NCI-H1092 treated with DMSO at 0.1 percent for 48 hours (cell line): ENCODE measurements at places on chromosomes 2 and 18.

DNA sequence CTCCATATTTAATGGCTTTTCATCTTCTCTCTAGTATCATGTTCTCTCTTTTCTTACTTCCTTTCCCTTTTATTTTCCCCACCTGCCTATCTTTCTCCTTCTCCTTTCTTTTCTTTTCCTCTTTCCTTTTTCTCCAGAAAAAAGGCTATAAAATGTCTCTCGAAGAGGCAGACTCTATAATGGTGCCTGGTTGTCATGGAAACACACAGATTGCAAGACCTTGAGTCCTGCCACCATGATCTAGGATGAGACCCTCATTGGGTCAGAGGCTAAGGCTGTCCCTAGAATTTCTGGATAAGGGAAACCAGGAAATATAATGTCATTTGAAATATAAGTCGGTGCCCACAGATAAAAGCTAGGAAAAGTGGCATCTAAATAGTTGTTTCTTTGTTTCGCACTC, 36.5 kb upstream of the LHCGR start:
- DNase-seq: no peak

DNA sequence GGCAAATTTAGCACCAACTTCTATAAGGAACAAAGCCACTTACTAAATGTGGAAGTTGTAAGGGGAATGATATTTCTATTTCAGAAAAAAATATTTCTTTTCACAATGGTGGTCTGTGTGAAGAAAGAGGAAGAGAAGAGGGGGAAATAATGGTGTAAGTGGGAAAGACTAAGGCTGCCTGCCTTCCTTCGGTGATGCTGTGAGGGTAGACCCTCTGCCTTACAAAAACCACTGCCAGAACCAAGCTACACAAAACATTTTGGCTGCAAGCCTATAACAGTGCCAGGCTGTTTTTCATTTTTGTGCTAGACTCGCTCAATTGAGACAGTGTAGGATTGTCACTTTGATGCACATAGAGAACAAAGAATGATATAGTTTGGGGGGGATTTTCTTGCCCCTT, 286.6 kb downstream of the ZEB2 start:
- DNase-seq: no peak

DNA sequence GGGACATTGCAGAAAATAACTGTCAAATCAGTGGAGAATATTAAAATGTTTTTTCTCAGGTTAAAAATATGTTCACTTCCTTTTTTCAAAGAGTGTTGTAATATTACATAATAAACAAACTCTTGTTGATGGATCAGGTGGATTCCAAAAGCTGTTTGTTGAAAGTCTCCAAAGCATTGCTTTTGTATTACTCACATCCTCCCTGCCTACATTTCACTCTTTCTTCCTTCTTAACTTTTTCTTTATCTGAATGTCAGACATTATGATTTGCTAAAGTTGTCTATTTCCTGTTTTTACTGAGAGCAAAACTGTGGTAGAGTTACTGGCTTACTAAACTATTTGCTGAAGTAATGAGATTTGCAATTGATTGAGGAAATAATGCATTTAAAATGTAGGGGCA, 92.1 kb downstream of the CDH19 start:
- no peak for DNase-seq

GRCh38 chr2:134712299-134712698, 6.5 kb downstream of the TMEM163 start:
- no peak for DNase-seq

DNA sequence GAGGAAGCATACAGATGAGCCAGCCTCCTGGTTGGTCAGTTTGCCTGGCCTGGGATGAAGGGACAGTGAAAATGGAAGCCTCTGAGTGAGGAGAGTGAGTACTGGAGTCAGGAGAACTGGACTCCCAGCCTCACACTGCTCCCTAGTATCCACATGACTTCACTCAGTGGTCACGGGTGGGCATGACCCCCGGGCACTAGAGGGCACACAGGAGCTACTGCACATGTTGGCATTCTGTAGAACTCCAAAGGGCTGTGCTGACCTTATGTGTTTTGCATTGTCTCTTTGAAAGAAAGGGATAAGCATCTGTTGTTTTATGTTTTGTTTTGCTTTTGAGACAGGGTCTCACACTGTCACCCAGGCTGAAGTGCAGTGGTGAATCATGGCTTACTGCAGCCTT, 23.7 kb downstream of the NCAPH start:
- no peak for DNase-seq

DNA sequence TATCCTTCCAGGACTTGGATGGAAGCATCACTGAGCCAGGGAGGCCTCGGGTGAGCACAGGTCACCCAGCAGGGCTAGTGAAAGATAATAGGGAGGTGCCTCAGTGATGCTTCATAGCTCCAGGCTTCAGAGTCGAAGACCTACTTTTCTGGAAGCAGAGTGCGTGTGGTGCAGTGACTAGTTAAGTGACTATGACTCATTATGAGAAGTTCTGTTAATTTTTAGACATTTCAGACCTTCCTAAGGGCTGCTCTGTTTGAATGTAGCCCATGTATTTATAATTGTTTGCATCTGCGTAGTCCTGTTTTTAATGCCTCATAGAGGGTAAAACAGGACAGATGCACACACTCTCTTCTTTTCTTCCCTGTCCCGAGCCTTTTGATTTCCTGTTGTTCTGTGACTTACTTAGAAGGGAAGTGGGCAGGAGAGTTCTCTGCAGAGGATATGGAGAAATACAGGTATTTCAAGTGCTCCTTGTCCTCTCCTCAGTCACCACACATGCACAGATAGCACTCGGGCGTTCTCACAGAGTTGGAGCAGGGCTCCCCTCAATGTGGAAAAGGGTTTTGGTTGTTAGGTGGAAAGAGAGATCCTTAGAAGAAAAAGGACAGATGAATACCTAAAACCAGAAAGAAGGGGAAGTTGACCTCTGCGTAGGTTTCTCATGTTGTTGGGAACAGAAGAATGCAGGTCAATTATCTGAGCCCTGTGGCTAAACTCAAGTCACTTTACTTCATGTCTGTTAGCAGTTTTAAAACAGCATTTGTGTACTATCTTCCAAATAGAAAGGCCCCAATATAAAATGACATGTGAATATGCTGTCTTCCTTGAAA, 34.7 kb downstream of the RALB start:
- no peak for DNase-seq

GRCh38 chr2:172765662-172766061, 30.0 kb downstream of the RAPGEF4 start:
- DNase-seq: no peak

- no peak for DNase-seq
Observed at GRCh38 chr18:12061685-12062084, 32.0 kb upstream of the ANKRD62 start.

GRCh38 chr2:661360-661635, 15.9 kb downstream of the TMEM18 start:
- DNase-seq: no peak

- no peak for DNase-seq
Observed at GRCh38 chr2:85327160-85327821, 498 bp downstream of the TGOLN2 start.
